ENCODE measurements at places on chromosomes 1 and 21. TPM values are rescaled to one million over a fixed set of nuclear protein-coding genes. Genes with fewer than 3 reads are reported as not detected.

- no peak for DNase-seq
Observed at GRCh38 chr1:3736131-3736561, 16.1 kb upstream of the CCDC27 start.

GRCh38 chr21:44482581-44483287 lies 27.4 kb downstream of the LRRC3 start:
- peak; percentile 20 for DNase-seq

GRCh38 chr1:97042551-97042950 lies 321.0 kb downstream of the PTBP2 start:
- no peak for DNase-seq

DNA sequence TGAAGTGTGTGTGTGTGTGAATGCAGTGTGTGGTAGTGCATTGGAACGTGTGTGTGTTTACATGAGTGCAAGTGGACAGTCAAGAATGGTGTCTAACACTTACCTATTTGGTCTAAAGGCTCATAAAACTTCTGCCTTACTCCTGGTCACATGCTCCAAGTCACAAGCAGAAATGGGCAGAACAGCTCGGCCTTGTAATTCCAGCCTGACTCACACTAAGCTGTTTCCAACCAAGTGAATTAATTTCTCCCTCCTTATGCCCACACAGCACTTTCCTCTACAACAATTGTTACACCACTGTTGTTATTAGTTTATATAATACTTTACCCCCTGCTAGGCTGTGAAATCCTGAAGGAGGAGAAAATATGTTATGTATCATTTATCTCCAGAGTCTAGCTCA lies 43.8 kb downstream of the DDR2 start:
- DNase-seq: no peak

CYP4B1 gene
- polyA plus RNA-seq: not detected

RGSL1 gene
- polyA plus RNA-seq: not detected

GRCh38 chr21:32207406-32207716 lies 71.5 kb downstream of the MIS18A start:
- DNase-seq: no peak

DNA sequence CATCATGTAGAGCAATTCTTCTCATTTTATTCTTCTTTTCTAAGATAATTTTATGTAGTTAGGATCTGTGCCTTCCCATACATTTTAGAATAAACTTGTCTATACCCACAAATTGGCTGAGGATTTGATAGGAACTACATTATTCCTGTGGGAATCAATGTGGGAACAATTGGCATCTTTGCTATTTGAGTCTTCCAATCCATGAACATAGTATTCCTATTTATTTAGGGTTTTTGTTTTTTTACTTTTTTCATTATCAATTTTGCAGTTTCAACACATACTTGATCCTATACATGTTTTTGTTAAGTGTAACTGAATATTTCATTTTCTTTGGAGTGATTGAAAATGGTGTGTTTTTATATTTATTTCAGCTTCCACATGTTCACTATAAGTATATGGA lies 8.1 kb upstream of the WNT9A start:
- no peak for DNase-seq

- no peak for DNase-seq
Observed at GRCh38 chr1:12112711-12113161, 49.6 kb downstream of the TNFRSF8 start.
